Upper lobe of right lung (tissue), 1 donor: ENCODE measurements at places on chromosomes 4 and X. TPM values are rescaled to one million over a fixed set of nuclear protein-coding genes. Genes with fewer than 3 reads are reported as not detected.

DNA sequence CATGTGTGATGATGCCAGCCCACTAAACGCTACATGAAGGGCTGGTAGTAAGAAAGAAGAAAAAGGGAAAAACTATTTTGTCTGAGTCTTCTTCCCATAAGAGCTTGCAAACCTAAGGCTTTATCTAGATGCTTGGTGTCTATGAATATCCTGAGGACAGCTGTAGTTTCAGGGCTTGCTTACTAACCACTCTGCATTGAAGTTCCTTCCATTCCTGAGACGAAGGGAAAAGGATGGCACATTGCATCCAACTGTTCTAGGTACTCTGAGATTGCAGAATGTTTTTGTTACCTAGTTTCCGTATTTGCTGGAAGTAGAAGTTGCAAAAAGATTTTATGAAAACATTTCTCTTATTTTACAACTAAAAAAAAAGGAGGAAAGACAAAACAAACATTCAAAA lies 544.6 kb downstream of the IL15 start:
- no peaks in the 10 kb centered on the region for H3K4me1 ChIP-seq
- no peak overlapping the region for H3K4me3 ChIP-seq
- H3K27ac ChIP-seq, result no peak overlapping the region
- DNase-seq, result no peak
- no peaks in the 10 kb centered on the region for H3K27me3 ChIP-seq
- H3K36me3 ChIP-seq, result no peaks in the 10 kb centered on the region

GRCh38 chr4:176504118-176504517 lies 184.4 kb downstream of the SPCS3 start:
- H3K4me3 ChIP-seq, result no peak overlapping the region
- no peaks in the 10 kb centered on the region for H3K27me3 ChIP-seq
- H3K27ac ChIP-seq, result no peak overlapping the region
- H3K4me1 ChIP-seq, result no peaks in the 10 kb centered on the region

- no peak for DNase-seq
- no peaks in the 10 kb centered on the region for H3K4me1 ChIP-seq
- no peak overlapping the region for H3K4me3 ChIP-seq
- H3K27me3 ChIP-seq, result no peaks in the 10 kb centered on the region
Observed at GRCh38 chrX:30661228-30661627, 8.0 kb downstream of the GK start.

DNA sequence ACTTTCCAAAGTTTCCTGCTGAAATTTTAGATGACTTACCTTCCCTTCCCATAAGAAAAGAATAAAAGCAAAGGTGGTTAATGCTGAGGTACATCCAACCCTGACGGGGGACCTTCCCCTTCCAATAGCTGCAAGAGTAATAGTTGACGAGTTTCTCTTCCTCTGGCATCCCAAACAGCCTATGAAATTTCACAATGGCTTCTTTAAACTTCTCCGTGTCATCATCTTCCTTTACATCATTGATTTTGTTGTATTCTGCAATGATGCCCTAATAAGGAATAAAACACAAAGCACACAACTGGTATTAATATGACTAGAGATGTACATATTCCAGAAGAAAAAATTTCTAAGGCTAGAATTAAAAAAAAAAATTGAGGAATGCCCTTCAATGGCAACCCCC lies 76.6 kb downstream of the TBC1D9 start:
- no peak for DNase-seq
- no peak overlapping the region for H3K4me3 ChIP-seq

DNA sequence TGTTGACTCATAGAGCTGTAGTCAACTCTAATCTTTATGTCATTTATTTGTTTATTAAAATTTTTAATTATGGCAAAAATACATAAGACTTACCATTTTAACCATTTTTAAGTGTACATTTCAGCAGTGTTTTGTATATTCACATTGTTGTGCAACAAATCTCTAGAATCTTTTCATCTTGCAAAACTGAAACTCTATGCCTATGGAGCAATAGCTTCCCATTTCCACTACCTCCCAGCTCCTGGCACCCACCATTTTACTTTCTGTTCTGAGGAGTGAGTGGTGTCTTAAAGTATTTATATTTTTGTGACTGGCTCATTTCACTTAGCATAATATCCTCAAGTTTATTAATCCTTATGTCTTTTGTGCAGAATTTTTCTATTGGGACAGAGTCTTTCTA lies 181.0 kb downstream of the GPAT3 start:
- no peak for DNase-seq
- H3K4me1 ChIP-seq, result no peaks in the 10 kb centered on the region
- H3K4me3 ChIP-seq, result no peak overlapping the region
- H3K36me3 ChIP-seq, result no peaks in the 10 kb centered on the region
- H3K27ac ChIP-seq, result no peak overlapping the region
- no peaks in the 10 kb centered on the region for H3K27me3 ChIP-seq

SMPX gene
- total RNA-seq, result not detected

HTN1 gene
- total RNA-seq, result not detected

SSX4 gene
- total RNA-seq, result not detected

CFI gene
- 61.0 TPM for total RNA-seq

TLR10 gene
- 0.78 TPM for total RNA-seq
